ENCODE measurements at places on chromosomes 6 and 20. TPM values are rescaled to one million over a fixed set of nuclear protein-coding genes. Genes with fewer than 3 reads are reported as not detected.

The SMLR1 gene
- total RNA-seq: not detected

The SNRNP48 gene
- total RNA-seq: 11.4 TPM

The CRIP3 gene
- total RNA-seq: 2.6 TPM

The HLA-DQA2 gene
- total RNA-seq: 1.5 TPM

All from ovary (tissue), 10 donors.